ENCODE measurements at places on chromosomes 11 and 22.

- no peak for DNase-seq
Observed at GRCh38 chr11:47267876-47268275, 2.1 kb upstream of the MADD start.

GRCh38 chr22:29670626-29671025, 49.2 kb upstream of the CABP7 start:
- DNase-seq, result no peak

GRCh38 chr11:19027829-19028595, 32.5 kb downstream of the MRGPRX2 start:
- no peak for DNase-seq

DNA sequence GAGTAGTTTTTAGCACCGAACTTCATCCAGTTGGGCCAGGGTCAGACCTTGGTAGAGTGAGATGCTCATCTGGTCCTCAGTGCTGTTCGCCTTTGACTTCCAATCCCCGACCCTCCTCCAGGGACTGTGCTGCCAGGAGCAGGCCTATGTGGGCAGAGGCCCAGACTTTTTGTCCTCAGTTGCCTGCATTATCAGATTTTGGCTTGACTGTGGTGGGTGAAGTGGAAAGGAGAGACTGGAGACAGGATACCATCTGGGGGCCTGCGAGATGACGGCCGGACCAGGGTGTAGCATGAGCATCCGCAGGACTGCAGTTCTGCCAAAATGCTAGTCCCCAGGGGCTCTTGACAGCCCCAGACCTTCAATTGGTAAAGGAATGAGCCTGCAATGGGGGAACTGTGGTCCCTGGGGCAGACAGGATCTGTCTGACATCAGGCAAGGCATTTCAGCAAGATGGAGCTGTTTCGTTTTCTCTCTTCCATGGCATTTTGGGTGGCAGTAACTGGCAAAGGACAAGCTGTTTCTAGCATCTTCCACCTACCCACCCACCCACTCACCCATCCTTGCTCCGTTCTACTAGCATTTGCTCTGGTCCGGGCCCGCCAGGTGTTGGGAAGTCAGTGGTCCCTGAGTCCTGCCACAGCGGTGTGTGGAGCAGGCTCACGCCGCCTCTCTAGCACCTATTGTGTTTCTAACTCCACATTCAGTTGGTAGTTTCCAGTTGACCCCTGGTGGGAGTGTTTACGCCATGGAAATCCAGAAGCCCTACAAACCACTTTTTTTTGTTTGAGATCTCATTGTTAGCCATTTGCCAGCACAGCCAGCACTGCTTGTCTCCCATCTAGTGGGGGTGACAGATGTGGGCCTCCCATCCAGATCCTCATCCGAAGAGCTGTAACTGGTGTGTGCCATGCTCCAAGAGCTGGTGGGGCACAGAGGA, 53.5 kb downstream of the OTOG start:
- DNase-seq, result no peak

DNA sequence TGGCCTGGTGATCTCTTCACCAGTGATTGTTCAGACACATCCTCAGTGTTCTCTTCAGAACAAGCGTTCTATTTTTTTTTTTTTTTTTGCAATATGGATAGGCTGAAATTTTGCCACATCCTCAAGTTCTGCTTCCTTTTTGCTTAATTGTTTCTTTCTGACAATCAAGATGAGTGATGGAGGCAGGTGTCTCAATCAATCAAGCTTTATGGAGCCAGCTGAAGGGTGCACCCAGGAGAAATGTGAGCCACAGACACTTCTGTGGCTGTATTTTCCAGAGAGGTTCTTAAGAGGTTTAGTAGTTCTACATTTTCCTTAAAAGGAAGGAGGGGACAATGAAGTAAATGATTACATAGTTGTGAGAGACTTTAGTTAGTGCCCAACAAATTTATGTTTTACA, 43.9 kb upstream of the ASPHD2 start:
- no peak for DNase-seq

GRCh38 chr22:19438298-19438697, 6.0 kb downstream of the MRPL40 start:
- DNase-seq, result no peak

- DNase-seq, result no peak
Observed at GRCh38 chr22:24410110-24410856, 17.1 kb upstream of the ADORA2A start.
